ENCODE measurements at places on chromosomes 1 and 21. TPM values are rescaled to one million over a fixed set of nuclear protein-coding genes. Genes with fewer than 3 reads are reported as not detected.

SESN2 gene
- polyA plus RNA-seq, result 39.1 TPM

GRCh38 chr1:32743380-32744070 is 41.0 kb upstream of the SYNC start:
- no peak for DNase-seq

DNA sequence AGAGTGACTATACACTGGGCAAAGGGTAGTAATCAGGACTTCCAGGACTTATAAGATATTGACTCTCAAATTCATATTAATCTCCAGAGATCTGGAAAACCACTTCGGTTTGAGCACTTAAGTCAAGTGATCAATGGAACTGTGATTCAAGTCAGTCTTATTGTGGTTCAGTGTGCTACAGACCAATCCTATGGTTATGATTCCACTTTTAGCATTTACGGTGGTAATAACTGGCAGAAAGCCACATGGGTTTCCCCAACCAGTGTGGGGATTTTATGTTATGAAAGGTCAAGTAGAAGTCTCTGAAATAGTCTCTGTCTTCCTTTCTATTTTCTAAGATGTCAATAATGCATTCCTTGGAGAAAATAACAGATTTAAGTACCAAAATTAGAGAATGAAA is 151.3 kb upstream of the NEGR1 start:
- no peak for DNase-seq

DNA sequence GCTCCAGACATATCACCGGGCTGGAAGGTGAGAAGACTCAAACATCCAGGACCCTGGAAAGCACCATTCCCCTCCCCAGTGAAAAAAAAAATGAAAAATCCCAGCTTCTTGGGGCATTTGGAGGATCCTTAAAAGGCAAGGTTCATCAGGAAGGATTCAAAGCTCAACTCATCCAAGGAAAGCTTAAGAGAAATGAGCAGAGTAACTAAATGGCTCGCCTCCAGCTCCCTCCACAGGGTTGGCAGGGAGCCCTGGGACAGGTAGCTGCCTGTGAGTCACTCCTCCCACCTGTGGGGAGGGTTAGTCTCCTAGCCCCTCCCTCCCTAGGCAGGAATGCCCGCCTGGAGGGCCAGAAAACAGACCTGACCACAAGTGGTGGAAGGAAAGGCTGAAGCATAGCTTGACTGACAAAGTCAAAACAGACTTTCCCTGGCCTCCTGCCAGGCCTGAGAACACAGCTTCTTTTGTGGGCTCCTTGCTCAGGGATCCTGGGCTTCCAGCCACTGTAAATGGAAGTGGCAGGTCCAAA is 712 bp upstream of the LAMB3 start:
- DNase-seq, result peak; percentile 95

DNA sequence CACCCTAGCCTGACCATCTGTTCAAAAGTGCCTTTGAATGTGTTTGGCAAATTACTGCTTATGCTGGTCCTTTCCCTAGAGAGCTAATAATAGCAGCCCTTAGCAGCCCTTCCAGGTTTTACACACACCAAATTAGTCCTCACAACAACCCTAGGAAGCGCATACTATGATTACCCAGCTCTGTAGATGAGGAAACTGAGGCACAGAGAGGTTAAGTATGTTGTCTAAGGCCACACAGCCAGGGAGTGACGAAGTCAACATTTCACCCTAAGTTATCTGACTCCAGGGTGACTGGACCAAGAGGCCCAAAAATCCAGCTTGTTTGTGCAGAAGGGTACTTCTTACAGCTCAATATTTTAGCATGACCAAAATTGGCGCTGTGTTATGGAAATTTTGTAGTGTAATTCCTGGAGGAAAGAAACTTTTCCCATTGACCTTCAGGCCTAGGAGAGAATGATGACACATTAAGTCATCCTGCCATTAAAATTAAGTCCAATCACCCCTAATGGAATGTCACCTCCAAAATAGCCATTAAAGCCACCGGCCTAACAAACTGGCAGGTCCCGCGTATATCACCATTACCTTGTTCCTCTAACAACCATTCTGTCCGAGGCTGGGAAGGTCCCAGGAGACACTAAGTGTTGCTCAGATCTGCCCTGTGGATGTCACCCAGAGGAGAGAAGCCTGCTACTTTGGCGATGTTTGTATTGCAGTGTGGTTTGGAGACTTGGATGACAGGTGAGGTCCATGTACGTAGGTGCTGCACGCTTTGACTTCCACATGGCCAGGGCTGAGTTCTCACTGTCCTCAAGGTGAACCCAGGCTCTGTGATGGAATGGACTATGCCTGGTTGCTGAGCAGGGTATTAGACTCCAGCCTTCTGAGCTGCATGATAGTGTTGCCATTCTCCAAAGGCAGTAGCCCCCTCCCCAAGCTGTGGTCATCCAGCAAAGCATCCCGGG is 258.3 kb downstream of the TOMM20 start:
- no peak for DNase-seq
